ENCODE measurements at places on chromosomes 5 and 9.
A peak's percentile ranks its signal among the peaks of the same experiment; 100 is the strongest.

DNA sequence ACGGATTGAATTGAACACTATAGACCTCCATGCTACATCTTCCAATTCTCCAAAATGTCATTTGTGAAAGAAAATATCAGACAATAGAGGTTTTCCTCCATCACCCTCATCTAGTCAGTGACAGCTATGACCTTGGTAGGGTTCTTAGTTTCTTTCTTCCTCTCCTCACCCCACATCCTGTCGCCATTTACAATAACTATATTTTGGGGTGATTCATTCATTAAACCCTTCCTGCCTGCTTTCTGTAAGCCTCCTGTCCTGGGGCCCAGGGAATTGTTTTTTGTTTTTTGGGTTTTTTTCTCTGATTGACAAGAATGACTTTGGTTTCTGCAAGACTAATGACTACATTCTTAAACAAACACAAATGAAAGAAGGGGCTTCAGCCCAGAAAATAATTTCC lies 82.6 kb downstream of the PRELID2 start:
- DNase-seq, result no peak

DNA sequence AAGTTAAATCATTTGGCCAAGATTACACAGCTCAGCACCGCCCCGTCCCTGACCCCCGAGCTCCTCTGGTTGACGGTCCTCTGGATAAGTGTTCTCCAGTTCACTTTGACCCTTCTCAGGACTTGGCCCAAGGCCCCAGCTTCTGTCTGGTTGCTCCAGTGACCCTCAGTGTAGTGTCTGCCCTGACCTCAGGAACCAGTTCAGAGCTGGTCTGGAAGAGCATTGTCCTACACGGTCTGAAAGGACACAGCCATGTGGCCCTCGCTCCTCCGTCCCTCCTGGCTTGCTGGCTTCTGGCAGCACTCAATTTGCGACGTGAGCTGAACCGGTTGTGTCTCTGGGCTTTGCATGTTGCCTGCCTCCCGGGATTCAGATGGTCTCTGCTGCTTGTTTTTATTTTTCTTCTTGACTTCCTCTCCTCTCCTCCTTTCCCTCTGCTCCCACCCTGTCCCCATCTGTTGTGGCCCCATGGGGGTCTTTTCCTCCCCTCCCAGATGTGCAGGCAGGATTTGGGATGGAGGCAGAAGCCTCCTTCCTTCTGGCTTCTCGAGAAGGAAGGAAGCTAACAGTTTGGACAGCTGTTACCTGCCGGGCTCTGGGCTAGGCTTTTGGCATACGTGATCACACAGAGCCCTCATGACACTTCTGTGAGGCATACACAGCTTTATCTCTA lies 72.0 kb downstream of the PPARGC1B start:
- DNase-seq, result no peak

- no peak for DNase-seq
Observed at GRCh38 chr9:128512820-128513219, 8.3 kb downstream of the GLE1 start.

- peak; percentile 87 for DNase-seq
Observed at GRCh38 chr5:144191998-144192397, 21.3 kb downstream of the KCTD16 start.

- DNase-seq, result peak; percentile 82
Observed at GRCh38 chr5:68424799-68425537, 209.4 kb downstream of the PIK3R1 start.

DNA sequence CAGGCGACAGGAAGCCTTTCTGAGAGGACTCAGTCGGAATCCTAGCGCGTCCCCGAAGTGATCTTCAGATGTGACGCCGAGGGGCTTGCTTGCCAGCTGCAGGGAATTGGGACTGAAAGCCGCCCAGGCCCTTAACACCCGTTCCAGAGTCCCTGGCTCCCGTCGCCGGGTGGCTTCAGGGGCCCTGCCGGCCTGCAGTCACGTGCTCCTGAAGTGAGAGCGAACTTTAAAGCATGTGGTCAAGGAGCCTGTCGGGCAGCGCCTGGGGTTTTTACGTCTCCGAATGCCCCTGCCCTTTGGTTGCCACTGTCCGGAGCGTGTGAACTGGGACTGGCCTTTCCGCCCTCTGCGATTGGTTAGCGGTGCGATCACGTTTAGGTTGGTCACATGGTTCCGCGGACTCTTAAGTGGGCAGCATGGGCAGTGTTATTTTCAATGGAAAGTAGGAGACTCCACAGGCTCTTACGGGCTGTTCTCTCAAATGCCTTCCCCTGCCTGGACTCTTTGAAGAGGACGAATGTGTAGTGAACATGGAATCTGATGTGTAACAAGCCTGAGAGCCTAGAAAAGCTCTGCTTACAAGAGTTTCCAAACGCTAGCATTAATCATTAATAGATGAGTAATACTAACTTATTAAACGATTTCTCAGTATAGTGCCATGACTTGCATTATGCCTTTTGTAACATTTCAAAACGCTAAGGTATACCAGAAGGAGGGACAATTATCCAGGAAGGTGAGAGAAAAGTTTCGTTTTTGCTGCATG lies 1.9 kb downstream of the VLDLR start:
- no peak for DNase-seq

DNA sequence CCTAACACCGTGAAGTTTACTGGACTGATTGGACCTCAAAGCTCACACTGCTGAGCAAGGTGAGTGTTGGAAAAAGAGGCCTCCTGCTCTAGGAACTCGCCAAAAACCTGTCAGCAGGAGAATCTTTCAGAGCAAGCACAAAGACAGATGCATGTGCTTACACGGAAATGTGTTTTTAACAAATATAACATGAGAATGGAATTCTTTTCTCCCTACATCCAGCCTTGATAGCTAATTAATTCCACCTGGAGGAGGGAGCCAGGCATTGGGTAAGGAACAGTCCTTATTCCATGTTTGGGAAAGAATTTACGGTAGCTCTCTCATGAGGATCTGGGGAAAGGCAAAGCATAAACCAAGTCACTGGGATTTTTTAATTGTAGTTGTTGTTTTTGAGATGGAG lies 98.8 kb downstream of the KLF4 start:
- DNase-seq, result no peak

GRCh38 chr5:91712718-91713117 lies 329.6 kb upstream of the ARRDC3 start:
- DNase-seq, result no peak

DNA sequence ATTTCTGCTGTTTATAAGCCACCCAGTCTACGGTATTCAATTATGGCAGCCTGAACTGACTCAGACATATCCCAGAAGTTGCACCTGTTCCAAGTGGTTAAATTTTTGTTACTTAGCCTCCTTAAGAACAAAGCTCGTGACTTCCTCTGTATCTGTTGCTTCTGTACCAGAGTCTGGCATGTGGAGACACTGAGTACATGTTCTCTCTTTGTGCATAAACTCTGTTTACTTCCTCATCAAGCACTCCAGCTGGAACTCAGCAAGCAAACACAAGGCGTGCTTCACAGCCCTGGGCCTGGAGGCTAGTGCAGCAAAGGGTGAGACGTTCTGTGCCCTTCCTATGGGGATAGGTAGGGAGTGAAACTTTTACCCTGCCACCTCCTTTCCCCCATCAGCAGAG lies 19.0 kb downstream of the C9orf152 start:
- no peak for DNase-seq

DNA sequence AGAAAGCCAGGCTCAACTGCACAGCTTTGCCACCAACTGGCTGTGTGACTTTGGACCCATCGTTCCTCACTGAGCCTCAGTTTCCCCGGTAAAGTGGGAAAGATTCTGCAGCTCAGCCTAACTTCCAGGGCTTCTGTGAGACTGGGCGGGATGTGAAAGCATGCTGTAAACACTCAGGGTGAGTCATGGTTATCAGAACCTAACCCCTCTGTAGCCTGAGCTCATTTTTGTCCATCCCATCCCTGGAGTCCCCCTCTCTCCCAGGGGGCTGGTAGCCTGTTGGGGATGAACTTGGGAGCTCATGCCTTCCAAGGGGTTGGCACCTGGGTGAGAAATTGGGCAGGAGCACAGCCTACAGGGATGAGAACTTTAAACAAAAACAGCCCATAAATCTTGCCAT lies 2.3 kb downstream of the CCDC69 start:
- DNase-seq, result no peak

GRCh38 chr9:36492865-36493264 lies 79.8 kb upstream of the MELK start:
- peak; percentile 82 for DNase-seq

- DNase-seq, result no peak
Observed at GRCh38 chr9:114851306-114851705, 45.5 kb upstream of the TNFSF15 start.

DNA sequence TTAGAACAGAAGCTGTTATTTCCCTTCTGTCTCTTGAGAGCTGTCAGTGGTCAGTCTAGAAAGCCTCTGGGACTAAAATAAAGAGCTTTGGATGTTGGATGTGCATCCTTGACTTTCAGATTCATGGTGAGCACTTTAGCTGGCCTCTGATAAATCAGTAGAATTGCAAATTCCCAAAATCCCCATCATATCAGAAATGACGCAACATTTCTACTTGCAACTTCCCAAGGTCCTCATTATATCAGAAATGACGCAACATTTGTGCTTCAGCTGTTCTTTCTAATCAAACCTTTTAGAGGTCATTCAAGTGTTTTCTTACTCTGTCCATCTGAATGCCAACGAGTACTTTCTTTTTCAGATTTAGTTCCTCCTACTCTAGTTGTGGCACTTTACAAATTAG lies 167.3 kb upstream of the MOCS2 start:
- DNase-seq, result no peak

GRCh38 chr9:133102190-133103021 lies 18.6 kb downstream of the RALGDS start:
- DNase-seq, result no peak

DNA sequence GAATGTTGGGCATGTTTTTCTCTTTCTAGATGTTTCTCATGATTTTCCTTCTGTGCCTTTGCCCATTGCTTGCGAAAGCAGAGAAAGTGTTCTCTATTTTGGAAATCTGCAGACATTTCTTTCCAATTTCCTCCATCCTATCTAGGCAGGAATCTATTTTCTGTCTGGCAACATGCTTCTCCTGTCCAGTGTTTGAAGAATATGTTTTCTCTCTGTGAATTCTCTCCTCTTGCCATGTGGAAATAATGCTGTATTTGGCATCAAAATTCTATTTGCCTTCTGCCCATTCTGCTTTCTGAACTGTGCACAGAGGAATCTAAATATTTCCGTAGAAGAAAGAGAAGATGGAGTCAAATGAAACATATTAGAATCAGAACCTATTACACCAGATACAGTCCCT lies 833.3 kb downstream of the CDH9 start:
- DNase-seq, result no peak

- no peak for DNase-seq
Observed at GRCh38 chr9:94918038-94918753, 191.7 kb downstream of the AOPEP start.

GRCh38 chr5:174642816-174643405 lies 81.5 kb upstream of the MSX2 start:
- no peak for DNase-seq

GRCh38 chr5:171907725-171908343 lies 98.6 kb downstream of the FBXW11 start:
- DNase-seq, result peak; percentile 86

GRCh38 chr9:36900136-36900855 lies 133.8 kb downstream of the PAX5 start:
- DNase-seq, result no peak

GRCh38 chr9:105413525-105413924 lies 34.3 kb upstream of the FSD1L start:
- DNase-seq, result no peak

GRCh38 chr9:137205126-137206069 lies at the start of the genes NDOR1 and TMEM203:
NDOR1 (plus strand) TSS chr9:137205700; CDS start chr9:137205778, 78 bp downstream.
TMEM203 (minus strand) TSS chr9:137205648; CDS start chr9:137205414, 234 bp downstream.
- DNase-seq, result peak; percentile 99

- no peak for DNase-seq
Observed at GRCh38 chr9:92446536-92446935, 22.3 kb upstream of the OMD start.

GRCh38 chr5:176519810-176520720 lies 17.1 kb downstream of the RNF44 start:
- no peak for DNase-seq

GRCh38 chr9:97763874-97764273 lies 66.7 kb upstream of the XPA start:
- DNase-seq, result no peak

GRCh38 chr9:108910914-108911313 lies 23.0 kb downstream of the ELP1 start:
- no peak for DNase-seq

All from activated CD4-positive, alpha-beta T cell treated with anti-CD3 and anti-CD28 coated beads, Interleukin-2, amount 10 ng/mL, durations not matched to agents 24 days and 14 days (primary cell).